Right renal pelvis (tissue), 4 donors: ENCODE measurements at places on chromosomes 13 and 19.

- DNase-seq = no peak
These were observed 38.6 kb downstream of the LIG4 start for GRCh38 chr13:108176685-108177274.

- no peak for DNase-seq
These were observed 29.2 kb downstream of the C2CD4C start for GRCh38 chr19:379796-380195.

GRCh38 chr13:31540281-31540680, 199.0 kb upstream of the RXFP2 start:
- no peak for DNase-seq

DNA sequence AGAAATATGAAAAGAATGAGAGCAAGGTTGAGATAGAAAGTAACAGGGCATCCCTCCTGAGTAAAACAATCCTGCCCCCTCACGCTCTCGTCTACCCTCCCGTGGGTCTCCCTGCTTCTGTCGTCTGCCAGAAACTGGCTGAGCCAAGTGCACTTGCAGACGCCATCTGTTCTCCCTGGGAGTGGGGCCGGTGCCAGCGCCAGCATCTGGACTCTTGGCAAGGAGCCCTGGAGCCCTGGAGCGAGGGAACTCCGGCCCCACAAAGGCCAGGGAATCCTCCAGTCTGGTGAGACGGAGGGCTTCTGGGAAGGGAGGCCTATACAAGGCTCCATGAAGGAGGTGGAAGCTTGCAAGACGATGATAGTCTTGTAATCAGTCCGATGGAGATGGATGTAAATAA, 2.3 kb upstream of the TMEM91 start:
- no peak for DNase-seq

DNA sequence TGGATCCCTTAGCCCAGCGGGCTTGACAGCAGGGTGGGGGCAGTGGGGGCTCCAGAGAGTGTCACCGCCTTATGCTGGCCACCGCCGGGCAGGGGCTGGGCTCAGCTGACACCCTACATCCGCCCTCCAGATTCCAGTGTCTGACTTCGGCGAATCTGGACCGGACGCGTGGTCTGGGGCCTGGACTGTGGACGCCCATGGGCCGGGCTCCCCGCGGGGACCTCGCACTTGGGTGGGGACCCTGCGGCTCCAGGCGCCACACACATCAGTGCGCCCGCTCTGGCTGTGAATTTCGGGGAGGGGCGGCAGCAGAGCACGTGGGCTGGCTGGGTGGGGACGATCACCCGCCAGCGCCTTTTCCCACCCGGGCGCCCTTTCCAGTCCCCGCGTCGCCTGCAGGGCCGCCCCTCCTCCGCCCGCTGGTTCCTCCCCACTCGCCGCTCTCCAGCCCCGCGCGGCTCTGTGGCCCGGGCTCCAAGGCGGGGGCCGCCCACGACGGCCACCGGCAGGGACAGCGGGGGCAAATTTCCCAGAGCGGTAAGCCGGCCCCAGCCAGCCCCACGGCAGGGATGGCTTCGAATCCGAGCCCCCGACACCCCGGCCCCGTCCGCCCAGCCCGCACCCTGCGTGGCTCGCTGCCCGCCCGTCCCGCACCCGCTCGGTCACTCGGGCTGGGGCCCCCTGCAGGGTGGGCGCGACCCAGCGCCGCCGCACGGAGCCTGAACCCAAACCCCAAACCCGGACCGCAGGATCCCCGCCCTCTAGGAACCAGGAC, 23.3 kb upstream of the ZNF99 start:
- DNase-seq = no peak

- no peak for DNase-seq
These were observed 2.1 kb downstream of the CYP4F3 start for GRCh38 chr19:15642807-15643206.
